Natural killer cell treated with Interleukin-12 subunit alpha and Interleukin-12 subunit beta and Interleukin-15 and Interleukin-18, amount 100 ng/mL, for 72 hours (primary cell): ENCODE measurements at places on chromosomes 13 and 19.

GRCh38 chr13:41061914-41062837 lies 867 bp downstream of the WBP4 start:
- peaks cover 32% of the 10 kb centered on the region for H3K4me1 ChIP-seq
- DNase-seq = no peak
- H3K27me3 ChIP-seq = no peaks in the 10 kb centered on the region
- H3K36me3 ChIP-seq = peaks cover 3% of the 10 kb centered on the region
- peak overlapping the region; percentile 98 for H3K27ac ChIP-seq

DNA sequence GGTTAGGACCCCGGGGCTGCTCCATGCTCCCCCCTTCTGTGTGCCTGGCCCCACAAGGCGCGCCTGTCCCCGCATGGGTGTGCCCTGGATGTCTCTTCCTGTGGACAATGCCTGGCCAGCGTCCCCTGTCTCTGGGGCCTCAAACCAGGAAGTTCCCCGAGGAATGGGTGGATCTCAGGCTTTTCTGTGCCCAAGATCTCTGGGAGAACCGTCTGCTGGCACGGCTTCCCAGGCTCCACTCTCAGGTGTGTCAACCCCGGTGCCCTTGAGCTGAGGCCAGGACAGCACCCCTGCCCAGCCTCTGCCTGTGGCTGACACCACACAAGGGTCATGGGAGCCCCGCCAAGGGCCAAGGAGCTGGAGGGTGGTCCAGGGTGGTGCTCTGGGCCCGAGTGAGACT lies 15.7 kb downstream of the ZNF444 start:
- no peak overlapping the region for H3K4me3 ChIP-seq
- H3K36me3 ChIP-seq = peaks cover 9% of the 10 kb centered on the region
- no peaks in the 10 kb centered on the region for H3K27me3 ChIP-seq
- no peak overlapping the region for H3K27ac ChIP-seq
- no peak for DNase-seq

DNA sequence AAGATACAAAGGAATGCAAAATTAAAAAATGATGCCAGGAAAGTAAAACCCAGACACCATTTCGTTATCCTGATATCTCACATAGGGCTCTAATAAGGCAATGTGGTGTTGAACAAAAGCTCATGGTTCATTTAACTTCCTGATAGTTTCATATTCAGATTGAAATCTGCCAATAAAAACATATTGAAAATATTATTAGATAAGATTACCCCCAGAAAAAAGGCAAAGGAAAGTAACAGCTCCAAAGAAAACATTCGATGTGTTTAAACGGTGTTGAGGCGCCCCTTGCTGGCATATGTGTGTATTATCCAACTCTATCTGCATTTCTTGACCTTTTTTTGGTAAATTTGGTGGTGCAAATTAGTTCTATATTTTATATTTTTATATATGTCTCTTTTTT lies 75.9 kb downstream of the ESD start:
- no peak for DNase-seq
- peaks cover 17% of the 10 kb centered on the region for H3K4me1 ChIP-seq
- no peak overlapping the region for H3K27ac ChIP-seq
- H3K27me3 ChIP-seq = no peaks in the 10 kb centered on the region
- peaks cover 18% of the 10 kb centered on the region for H3K36me3 ChIP-seq
- H3K4me3 ChIP-seq = no peak overlapping the region

DNA sequence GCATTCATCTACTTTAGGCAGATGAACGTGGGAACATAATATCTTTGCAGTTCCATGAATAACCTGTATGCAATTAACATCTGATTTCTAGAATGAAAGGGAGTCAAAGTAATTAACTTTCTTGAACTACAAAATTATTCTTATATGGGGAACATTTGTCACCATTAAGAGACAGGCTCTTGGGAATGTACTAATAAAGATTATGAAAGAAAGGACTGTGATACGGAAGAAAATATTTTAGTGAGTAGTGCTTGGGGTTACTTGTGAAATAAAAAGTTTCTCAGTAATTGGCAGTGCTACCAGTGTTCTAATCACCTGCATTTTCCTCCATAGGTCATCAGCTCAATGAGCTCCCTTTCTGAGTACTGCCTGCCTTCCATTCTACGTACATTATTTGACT lies 85.4 kb downstream of the FRY start:
- H3K27ac ChIP-seq = no peak overlapping the region
- H3K4me1 ChIP-seq = peaks cover 18% of the 10 kb centered on the region
- H3K4me3 ChIP-seq = no peak overlapping the region
- DNase-seq = no peak
- H3K36me3 ChIP-seq = peaks cover 9% of the 10 kb centered on the region
